ENCODE measurements at places on chromosomes 4 and X. TPM values are rescaled to one million over a fixed set of nuclear protein-coding genes. Genes with fewer than 3 reads are reported as not detected.

Gene SPANXD
- not detected for total RNA-seq

Gene AKAP14
- not detected for total RNA-seq

Gene USP51
- 1.9 TPM for total RNA-seq

Gene RAB33A
- total RNA-seq, result 2.5 TPM

Gene PDZD4
- total RNA-seq, result under 0.01 TPM

Gene CLTRN
- 0.26 TPM for total RNA-seq

All from bronchial smooth muscle cell (primary cell).